ENCODE measurements at places on chromosomes 6 and 20.

- DNase-seq = no peak
Measured at GRCh38 chr6:156988276-156989158, 211.3 kb downstream of the ARID1B start.

DNA sequence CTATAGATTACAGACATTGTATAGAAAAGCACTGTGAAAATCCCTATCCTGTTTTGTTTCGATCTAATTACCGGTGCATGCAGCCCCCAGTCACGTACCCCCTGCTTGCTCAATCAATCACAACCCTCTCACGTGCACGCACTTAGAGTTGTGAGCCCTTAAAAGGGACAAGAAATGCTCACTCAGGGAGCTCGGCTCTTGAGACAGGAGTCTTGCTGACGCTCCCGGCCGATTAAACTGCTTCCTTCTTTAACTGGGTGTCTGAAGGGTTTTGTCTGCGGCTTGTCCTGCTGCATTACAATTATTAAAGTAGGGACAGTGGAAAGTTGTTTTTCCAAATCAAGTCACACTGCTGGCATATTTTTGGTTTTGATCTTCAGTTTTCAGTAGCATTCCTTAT, 2.6 kb downstream of the TXLNB start:
- DNase-seq = no peak

DNA sequence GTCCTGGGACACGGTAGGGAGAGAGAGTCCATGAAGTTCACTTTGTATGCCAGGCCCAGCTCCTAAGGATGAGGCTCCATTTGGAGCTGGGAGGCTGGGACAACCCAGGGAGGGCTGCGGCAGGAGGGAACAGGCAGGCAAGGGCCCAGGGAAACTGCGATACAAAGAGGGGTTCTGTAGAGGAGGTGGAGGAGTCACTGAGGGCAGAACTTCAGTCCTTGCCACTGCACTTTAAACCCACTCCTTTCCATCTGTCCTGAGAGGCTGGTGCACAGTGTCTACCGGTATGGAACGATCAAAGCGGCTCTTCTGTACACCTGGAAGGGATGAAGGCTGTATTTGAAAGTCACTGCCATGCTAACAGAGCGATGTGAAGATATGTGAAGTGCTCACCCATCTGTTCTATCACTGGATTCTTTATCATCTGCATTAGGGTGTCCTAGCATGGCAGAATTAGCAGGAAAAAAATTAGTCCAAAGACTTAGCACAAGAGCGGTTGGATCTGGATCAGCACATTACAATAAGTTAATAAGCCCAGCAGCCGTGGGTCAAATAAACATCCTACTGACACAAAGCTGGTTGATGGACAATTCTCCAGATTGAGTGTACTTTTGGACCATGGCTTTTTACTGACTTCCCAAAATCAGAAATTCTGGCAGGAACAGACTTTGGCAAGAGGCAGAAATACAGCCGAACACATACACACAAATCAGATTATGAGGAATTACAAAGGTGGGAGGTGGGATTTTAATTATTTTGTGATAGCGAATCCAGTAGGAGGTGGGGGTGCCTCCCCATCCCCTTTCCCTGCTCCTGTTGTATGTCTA, 20.9 kb upstream of the ZFAND3 start:
- no peak for DNase-seq

DNA sequence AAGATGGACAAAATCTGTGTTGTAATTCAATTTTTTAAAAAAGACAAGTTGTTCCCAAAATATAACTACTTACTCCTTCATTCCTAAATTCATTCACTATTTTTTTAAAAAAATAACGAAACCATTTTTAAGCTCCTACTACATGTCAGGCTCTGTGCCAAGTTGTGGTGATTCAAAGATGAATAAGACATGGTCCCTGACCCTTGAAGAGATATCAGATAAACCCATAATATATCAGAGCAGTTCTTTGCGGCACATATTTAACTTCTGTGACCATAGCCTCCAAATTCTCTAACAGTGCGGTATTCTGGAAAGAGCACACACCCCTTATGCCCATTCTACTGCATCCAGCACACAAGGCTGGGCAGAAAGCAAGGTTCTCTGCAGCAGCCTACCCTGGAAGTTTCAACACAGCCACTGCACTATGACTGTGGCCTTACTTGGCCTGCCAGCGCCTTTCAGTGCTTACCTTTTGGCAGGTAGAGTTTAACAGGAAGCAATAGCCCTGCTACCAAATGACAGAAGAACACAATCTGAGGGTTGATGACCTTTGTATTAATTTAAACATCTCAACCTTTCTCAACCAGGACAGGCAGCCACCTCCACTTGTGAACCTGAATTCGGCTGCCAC, 406.5 kb downstream of the BTBD9 start:
- no peak for DNase-seq

DNA sequence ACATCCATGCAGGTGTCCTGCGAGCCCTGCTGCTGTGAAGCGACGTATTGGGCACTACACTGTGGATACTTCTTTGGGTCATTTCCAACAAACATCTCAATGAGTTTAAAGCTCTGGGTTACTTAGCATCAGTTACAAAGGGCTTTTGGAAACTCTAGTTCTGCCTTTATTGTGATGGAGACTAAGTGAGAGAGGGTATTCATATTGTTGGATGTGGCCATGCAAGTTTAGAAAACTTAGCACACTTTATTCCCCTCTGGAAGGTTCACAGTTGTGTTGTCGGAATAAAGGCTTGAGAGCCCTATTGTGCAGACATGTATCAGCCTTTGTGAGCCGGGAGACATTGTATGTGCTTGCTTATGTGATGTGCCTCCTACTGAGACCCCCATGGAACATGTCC, 22.1 kb downstream of the DUSP22 start:
- DNase-seq = no peak

DNA sequence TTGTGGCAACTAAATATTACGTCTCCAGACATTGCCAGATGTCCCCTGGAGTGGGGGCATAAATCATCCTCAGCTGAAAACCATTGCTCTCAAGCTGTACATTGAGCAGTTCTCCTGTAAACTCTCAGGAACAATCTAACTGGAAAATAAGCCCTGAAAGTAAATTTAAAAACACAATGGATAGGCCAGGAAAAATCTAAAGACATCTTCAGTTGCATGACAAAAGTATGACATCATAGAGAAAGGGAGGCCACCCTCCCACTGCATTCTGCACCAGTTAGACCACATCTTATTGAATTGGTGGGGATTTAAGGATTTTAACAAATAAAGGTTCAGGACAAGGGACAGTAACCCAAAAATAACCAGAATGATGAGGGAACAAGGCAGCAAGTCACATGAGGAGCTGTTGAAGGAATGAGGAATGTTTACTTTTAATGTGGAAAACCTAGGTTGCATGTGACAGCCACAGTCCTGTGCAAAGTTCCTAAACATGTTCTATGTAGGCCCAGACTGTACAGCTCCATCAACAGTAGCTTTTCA, 5.3 kb downstream of the PLA2G7 start:
- DNase-seq = no peak
